ENCODE measurements at places on chromosomes 3 and 15.

DNA sequence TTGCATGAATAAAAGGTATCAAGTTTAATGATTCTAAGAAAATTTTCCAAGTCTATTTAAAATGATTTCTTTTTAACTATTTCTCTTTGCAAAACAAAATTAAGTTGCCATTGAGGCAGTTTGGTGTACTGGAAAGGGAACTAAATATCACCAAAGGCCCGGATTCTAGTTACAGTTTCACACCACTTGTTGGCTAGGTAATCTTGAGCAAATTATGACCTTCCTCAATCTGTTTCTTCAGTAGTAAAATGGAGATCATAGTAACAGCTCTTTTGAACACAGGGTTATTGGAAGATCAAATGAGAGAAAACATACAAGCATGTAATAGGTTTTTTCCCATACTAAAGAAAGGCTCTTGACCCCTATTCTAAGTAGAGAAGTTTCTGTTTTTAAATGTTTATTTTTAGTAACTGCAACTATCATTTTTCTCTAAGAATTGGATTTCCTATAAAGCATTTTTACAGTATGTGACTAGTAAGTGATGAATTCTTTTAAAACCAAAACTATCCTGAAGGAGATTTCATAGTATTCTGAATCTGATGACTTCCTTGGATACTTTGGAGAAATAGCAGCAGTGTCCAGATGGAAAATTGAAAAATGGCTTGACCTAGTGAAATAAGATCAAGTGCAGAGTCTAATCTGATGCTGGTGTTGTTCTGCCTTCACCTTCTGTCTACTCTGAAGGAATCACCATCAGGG lies 15.7 kb downstream of the SCAANT1 start:
- DNase-seq = no peak

DNA sequence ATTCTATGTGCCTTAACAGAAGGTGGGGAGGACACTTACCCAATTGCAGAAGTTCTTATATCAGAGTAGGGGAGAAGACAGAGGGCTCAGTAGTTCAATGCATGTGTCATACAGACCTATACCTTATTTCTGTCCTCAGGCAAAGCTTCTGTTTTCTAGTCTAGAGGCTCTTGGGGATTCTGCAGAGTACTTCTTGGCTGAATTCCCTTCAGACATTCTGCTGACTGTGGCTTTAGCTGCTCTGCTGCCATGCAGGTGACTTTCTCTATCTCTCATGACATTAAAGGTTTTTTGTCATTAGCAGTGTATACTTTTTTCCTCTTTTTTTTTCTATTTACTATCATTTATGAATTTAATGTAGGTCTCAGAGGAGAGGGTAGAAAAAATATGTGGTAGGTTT lies 172.8 kb upstream of the PLSCR5 start:
- no peak for DNase-seq

DNA sequence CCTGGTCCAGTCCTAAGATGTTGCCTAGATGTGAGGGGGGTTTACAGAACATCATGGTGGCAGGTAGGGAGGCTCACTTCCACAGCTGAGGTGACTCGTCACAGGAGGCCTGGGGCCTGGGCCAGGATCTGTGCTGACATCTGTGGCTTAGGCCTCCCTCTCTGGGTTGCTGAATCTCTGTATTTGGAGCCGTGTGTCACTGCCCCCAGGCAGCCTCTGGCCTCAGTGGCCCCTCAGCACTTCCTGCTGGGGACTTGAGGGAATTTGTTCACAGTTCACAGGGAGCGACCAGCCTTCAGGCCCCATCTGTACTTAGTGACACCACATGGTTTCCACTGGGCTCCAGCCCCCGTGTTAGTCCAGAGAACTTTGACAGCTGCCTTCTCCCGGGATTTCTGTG lies 41.7 kb upstream of the ADAMTSL3 start:
- DNase-seq = no peak

DNA sequence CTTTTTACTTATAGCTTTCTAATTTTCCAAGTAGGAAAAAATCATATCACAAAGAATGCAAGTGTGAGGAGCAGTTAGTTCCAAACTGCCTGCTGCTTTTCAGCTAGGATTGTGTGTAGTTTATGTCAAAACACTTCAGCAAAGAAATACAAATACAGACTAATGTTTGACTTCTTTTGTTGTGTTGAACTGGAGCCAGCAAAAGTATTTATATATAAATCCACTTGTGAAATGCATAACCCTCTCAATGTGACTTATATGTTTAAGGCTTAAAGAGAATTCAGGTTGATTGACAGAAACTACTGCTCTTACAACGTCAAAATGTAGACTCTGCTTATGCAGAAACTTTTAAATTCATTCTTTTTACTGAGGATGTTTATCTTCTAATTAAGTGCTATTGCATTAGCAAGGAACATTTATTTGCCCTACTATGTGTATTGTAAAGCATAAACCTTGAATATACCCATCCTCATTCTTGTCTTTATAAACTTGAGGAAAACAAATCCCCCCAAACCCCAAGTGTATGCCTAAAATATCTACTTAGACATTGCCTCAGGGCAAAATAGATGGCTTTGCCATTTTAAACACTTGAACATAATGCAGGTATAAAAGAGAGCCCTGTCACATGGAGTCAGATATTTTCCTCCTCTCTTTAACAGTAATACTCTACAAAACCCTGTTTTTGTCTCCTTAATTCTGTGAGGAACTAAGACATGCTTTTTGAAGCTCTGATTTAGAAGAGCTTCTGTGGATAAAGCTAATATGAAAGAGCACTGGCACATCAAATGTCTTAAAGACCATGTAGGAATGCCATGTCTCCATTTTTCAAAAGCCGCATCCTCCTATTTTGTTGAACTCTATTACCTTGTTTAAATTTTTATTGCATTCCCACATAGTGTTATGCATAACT lies 302.8 kb upstream of the TBC1D5 start:
- DNase-seq = no peak

DNA sequence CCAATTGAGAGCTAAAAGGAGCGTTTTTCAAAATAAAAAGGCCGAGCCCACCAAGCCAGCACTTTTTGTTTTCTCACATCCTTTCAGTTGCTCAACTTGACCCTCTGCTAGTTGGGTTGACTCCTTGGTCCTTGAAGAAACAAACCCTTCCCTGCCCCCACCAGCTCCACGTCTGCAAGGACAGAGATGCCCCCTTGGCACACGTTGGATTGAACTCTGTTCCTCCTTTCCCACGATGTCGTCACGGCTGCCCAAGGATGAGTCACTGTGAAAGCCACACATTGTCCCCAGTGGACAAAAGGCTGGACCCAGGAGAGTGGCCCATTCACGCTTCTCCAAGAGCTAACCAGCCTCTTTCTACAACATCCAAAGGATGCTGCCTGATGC lies 43.0 kb upstream of the SPATA12 start:
- no peak for DNase-seq

- no peak for DNase-seq
These were observed 28.5 kb downstream of the ARHGEF3 start for GRCh38 chr3:56772952-56773938.

DNA sequence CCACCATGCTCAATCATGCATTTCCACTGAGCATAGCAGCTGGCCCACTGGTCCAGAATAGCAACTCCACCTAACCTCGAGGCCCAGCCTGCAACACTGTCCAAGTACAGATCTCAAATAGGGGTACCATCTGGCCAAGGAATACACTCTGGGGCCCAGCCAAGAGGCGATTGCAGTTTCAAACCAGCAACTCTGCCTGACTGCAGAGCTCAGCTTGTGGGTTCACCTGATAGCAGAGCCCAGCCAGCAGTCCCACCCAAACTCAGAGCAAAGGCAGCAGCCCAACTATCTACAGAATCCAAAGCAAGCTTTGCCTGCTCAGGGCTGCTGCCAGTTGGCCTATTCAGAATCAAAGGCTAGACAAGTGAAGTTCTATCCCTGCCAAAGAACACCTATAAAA lies 30.5 kb downstream of the POLQ start:
- DNase-seq = no peak
